NT2/D1 (cell line): ENCODE measurements at places on chromosomes 7 and 10.

- no peak for DNase-seq
Observed at GRCh38 chr7:42611961-42612360, 299.9 kb downstream of the C7orf25 start.

GRCh38 chr10:98167191-98167590, 32.7 kb downstream of the R3HCC1L start:
- DNase-seq, result no peak

- DNase-seq, result no peak
Observed at GRCh38 chr7:18572154-18572553, 76.6 kb downstream of the HDAC9 start.

GRCh38 chr10:71782221-71782916, 9.0 kb upstream of the VSIR start:
- no peak for DNase-seq

DNA sequence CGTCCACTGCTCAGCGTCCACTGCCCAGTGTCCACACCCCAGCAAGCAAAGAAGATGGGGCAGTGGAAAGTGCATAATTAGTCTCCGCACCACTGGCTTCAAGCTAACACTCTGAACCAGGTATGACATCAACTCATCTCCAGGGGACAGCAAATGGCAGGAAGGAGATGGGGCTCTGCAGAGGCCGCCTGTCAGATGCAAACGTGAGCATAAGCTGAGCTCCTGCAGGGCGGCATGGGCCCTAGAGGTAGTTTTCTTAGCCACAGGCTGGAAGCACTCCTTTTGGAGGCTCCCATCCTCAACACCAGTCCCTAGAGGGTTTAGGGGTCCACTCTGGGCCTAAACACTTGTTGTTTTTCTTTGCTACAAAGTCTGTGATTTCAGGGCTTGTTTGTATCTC, 335.8 kb upstream of the MKI67 start:
- no peak for DNase-seq

DNA sequence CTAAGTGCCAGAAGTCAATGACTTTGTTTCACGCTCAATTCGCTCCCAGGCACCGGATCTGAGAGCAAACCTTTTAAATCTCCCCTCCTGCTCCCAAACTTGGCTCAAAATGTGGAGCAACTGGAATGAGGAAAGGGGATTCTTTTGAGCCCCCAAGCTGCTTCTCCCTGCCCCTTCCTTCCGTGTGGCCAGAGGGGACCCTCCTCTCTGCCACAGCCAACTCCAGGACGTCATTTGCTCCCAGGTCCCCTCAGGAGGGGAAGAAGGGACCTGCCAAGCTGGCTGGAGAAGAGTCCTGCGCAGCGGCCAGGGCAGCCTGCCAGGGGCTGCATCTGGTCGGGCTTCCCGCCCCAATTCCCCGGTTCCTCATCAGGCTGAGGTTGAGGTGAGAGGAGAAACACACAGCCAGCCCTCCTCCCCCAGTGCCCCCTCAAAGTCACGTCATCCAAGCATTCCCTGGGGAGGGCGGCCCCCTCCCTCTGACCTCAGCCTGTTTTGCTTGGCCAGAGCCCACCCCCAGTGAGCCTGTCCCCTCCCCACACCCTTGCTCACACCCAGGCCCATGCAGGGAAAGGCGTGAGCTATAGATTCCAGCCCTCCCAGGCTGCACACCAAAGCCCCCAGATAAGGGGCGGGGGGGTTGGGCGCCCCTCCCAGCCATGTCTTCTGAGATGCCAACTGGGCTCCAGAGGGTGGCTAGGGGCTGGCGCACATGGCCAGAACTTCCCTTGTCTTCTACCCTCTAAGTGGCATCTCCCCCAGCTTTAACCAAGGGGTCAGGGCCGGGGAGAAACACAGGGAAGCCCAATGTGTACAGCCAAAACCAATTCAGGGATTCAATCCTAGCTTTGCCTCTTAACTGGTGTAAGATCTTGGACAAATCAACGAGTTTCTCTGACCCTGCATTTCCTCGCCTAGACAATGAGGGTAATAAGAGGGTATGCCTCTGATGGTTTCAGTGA, 35.0 kb downstream of the SH3PXD2A start:
- DNase-seq, result no peak

DNA sequence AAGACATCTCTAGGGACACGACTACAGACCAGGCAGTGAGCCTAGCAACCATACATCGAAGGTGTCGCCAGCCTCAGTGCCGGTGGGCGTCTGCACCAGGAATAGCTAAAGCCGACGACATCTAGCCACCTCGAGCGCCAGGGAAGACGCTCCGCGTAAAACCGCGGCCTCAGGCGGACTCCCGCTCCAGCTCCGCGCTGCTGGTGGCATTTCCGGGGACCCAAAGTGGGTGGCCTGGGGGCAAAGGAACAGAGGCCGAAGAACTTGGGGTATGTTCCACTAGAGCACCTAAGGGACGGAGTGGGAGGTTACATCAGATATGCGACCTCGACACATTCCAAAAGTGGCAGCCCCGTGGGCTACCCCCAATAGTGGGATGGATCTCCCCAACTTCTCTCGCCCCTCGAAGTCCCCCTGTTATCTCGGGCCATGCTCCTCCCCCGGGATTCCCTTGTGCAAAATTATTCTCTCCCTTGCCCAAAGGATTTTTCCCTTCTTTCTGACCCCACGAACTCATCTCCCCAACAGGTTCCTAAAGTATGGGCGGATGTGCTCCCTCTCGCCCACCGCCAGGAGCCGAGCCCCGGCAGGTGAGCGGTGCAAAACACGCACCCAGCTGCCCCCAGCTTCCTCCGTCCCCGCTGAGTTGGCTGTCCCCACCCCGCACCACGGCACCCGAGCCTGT, 1.2 kb downstream of the KCNMA1 start:
- no peak for DNase-seq

DNA sequence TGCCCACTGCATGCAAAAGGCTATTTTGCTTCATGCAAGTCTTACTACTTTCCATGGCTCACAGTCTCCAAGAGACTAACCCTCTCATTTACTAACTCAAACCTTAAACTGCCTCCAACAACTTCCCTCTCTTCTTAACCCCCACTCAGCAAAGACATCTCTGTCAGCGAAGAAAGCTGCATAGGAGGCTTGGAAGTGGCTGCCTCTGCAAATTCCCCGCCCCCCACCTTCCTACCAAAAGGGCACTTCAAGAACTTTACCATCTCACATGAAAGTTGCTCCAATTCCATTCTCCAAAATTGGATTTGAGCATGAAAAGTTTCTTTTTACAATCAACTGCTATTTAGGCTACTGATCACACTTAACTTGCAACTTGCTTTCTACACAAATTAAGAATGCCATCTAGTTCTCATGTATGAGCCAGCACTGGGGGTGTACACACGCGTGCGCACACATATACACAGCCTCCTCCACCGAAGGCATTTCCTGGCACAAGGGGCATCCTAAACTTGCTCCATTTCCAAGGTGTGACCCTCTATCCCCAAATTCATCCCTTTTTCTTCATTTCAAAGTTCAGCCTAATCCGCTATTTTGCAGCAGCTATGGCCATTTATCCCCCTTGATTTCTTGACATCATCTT, 1.8 kb downstream of the CCDC6 start:
- no peak for DNase-seq

- DNase-seq, result no peak
Observed at GRCh38 chr7:158664406-158664805, 40.2 kb downstream of the NCAPG2 start.

GRCh38 chr10:32256613-32257437, 90.1 kb downstream of the EPC1 start:
- no peak for DNase-seq

GRCh38 chr10:29430101-29430500, 141.2 kb downstream of the LYZL1 start:
- no peak for DNase-seq

DNA sequence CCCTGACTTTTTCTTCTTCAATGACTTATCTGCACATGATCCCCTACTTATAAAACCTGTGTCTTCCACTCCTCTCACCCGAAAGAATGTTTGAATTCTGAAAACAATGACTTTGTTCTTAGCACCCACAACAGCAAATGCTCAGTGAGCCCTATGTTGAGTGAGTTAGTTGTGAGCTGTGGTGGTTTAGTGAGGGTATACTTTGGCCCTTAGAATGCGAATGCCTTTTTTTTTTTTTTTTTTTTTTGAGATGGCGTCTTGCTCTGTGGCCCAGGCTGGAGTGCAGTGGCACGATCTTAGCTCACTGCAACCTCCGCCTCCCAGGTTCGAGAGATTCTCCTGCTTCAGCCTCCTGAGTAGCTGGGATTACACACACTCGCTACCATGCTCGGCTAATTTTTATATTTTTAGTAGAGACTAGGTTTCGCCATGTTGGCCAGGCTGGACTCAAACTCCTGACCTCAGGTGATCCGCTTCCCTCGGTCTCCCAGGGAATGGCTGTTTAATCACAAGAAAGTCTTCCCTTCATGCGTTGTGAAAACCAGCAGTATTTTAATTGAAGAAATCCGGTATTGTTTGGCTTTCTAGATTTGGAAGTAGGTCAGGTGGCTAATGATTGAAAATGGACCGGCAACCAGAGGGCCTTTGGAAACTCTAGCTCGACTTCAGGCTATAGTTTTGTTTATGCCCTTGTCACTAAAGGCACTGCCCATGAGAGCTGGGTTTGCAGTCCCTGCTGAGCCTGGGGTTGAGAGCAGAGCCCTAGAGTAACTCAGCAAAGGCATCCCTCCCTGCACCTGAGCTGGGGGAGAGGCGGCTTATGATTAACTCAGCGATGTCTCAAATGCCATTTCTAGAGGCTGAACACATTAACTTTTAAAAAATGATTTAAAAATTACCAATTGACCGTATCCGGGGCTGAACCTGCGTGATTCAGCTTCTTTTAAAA, 41.3 kb downstream of the CUX1 start:
- no peak for DNase-seq

GRCh38 chr10:75350791-75351190, 50.8 kb downstream of the ZNF503 start:
- DNase-seq, result no peak

DNA sequence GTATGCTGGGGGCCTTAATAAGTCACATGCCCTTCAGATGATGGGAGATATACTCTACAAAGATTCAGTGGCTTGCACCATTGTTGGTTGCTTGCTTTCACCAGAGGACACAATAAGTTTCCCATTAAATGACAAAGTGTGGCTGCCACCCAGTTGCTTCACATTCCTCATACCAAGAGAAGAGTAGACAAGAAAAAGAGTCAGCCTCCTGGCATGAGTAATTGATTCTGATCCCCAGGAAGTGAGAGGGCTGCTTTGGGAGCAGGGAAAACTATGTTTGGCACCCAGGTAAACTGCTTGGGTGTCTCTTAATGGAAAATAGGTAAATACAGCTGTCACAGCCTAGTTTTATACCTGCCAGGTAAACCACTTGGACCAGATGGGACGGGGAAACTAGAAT, 66.7 kb upstream of the IL6 start:
- DNase-seq, result no peak

DNA sequence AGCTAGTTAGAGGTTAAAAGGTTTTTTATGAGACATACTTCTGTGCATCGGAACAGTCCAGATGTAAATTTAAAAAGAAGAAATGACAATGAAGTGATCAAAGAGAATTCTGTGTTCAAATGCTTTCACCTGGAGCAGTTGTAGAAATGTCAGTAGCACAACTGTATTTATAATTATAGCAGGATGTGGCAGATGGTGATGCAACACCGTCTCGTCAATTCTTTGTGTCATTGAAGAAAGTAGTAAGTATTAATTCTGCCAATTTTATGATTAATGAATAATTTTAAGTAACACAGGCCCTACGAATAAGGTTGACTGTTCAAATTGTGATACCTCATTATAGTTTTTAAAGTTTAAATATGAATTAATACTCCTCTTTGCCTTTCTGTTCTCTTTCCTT, 171.1 kb downstream of the ADK start:
- no peak for DNase-seq

DNA sequence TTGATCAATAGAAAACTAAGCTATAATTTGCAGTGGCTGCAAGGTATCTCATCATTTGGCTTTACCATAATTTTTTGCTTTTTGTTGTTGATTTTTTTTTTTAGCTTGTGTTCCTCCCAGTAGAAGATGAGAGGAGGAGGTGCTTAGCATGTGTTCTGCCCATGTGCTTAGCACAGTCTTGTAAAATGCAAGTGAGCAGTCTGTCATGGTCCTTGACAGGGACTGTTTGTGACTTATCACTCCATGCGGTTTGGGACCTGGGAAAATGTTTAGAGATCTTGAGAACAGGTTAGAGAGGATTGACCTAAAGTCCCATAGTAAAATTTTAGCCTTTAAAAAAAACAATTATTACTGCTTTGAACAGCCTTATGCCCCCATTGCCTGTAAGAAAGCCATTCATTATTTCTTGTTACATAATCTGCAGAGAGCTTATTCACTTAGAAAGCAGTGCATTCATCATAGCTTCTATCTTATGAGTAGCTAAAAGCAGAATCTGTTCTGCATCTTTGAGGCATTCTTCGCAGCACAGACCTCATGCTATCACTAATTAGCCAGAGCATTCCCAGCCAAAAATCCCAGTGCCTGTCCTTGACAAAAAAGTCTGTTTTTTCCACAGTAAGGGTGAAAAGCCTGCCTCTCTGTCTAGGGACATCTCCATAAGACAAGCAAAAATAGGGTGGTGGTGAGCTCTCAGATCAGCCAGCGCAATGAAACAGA, 748.7 kb upstream of the GALNT17 start:
- no peak for DNase-seq

- DNase-seq, result no peak
Observed at GRCh38 chr7:2983586-2983985, 60.1 kb downstream of the CARD11 start.

GRCh38 chr7:135980012-135980551, 2.9 kb upstream of the MTPN start:
- no peak for DNase-seq

GRCh38 chr10:130485236-130485957, 349.2 kb downstream of the GLRX3 start:
- DNase-seq, result no peak

GRCh38 chr10:68665841-68666240, 55.2 kb upstream of the CCAR1 start:
- DNase-seq, result no peak

DNA sequence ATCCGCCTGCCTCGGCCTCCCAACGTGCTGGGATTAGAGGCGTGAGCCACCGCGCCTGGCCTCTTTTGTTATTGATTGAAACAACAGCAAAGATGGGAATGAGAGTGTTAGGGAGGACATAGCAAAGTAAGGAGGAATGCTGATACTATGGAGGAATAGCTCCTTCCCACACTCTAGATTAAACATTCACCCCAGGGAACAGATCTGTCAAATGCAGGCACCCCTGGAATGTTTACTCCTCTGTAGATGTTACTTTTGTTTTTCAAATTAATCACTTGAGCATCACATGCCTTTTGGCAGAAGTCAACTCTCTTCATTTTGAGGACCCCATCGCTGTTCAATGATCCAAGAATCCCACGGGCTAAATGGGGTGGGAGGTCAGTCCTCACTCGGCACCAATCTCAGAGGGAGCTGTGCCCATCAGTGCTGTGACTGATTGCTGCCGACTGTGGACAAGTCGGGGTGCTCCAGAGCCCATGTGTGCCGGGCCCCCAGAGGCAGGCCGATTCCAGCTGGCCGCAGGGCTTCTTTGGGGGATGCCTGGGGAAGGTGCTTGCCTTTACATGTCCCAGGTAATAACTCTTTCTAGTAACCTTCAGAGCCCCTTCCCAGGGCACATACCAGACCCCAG, 10.2 kb upstream of the COBL start:
- DNase-seq, result peak; percentile 98

GRCh38 chr7:141738592-141739013, 445 bp downstream of the SSBP1 start:
- no peak for DNase-seq
